ENCODE measurements at places on chromosomes 2 and 18.

GRCh38 chr18:23920054-23920453, 94.5 kb upstream of the TTC39C start:
- no peak for DNase-seq

GRCh38 chr18:57666818-57667497, 45.3 kb upstream of the NARS1 start:
- DNase-seq = no peak

DNA sequence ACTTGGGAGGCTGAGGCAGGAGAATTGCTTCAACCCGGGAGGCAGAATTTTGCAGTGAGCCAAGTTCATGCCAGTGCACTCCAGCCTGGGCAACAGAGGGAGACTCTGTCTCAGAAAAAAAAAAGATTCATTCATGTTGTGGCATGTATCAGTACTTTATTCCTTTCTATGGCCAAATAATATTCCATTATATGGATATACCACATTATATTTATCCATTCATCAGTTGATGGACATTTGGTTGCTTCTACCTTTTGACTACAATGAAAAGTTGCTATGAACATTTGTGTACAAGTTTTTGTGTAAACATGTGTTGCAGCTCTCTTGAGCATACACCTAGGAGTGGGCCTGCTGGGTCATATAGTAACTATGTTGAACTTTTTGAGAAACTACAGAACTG, 9.2 kb upstream of the MAT2A start:
- DNase-seq = no peak

GRCh38 chr2:178335230-178335629, 115.7 kb downstream of the PRKRA start:
- DNase-seq = no peak

GRCh38 chr18:74453016-74453566, 4.0 kb downstream of the DIPK1C start:
- no peak for DNase-seq

DNA sequence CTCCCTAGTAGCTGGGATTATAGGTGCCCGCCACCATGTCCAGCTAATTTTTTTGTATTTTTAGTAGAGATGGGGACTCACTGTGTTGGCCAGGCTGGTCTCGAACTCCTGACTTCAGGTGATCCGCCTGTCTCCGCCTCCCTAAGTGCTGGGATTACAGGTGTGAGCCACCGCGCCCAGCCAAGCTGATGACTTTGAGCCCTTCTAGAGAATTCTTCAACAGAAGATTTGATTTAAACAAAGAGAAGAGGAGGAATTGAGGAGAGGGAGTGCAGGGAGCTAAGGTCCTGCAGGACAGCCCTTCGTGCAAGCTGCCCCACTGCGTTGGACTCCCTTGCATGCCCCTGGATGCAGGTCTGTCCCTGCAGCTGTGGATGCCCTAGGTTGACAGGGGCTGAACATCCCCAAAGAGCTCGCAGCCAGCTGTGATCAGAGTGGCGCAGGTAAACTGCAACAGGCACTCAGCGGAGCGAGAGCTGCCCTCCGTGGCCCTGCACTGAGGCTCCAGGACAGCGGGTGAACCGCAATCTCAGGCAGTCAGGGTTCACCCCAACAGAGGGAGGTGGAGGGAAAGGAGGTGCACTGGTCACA, 13.7 kb downstream of the ADRA2B start:
- no peak for DNase-seq

- no peak for DNase-seq
Observed at GRCh38 chr2:120669121-120669952, 66.3 kb upstream of the GLI2 start.

- DNase-seq = no peak
Observed at GRCh38 chr18:56470406-56471351, 167.7 kb downstream of the TXNL1 start.

- DNase-seq = no peak
Observed at GRCh38 chr2:149383340-149383739, 53.0 kb downstream of the LYPD6 start.

DNA sequence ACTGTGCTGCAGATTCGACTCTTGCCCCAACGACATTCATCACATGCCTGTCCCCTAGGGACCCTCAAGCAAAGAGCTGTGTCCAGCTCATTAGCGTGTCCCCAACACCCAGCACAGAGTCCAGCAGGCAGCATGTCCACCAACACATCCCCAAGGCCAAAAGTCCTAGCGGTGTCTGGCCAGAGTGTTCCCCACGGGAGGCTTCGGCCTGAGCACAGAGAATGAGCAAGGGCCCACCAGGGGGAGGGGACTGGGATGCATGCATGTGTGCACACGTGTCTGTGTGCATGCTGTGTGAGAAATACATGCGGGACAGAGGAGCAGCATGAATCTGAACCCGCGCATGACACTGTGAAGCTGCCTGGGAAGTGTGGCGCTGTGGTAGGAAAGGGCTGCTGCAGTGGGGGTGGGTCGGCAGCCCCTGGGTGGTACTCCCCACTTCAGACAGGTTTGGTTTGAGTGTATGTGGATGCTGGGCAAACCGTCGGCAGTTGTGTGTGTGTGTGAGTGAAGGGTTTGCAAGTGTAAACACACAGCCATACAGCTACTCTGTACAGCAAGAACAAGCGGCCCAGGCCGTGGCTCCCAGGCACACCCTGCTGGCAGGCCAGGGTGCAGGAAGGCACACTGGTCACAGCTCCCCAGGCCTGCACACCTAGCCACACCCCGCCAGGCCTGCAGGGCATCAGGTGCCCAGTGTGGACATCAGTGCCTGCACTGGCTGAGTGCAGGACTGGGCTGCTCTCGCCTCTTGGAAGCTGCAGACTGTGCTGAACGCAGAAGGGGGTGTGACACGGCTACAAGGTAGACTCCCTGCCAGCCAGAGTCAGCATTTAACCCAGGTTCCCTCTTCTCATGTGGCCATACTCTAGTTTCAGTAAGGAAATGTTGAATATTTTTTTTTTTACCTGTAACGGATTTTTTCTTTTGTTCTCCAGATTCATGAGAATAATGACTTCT, 19.5 kb upstream of the HES6 start:
- DNase-seq = no peak

DNA sequence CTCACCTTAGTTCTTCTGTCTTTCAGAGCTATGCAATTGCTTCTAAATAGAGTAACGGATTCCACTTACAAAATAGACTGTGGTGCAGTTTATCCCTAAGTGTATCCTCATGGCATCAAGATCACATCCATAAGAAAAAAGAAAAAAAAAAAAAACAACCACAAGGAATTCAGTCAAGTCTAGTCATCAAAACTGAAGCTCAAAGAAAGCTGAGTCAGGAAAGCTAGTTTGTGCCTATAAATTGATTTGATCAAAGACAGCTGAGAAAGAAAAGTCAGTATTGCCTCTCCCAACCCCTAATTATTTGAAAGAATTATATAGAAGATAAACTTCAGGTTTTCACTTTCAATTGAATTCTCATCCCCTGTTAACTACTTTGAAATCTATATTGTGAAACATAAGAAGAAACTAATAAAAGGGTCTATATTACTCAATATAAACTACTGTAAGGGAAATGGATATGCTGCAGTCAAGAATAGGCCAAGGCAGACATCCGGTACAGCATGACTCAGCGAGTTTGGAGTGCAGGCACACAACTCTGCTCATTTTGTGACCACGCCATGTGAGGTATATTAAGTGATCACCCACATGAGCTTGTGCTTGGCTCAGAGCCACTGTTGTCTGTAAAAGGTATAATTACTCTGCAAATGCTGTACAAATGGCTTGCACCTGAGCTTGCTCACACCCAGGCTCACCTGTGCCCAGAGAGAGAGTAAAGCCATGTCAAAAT, 568.1 kb upstream of the CRIM1 start:
- no peak for DNase-seq

- no peak for DNase-seq
Observed at GRCh38 chr2:153417077-153417476, 61.5 kb downstream of the RPRM start.

- DNase-seq = no peak
Observed at GRCh38 chr2:160363055-160363454, 130.6 kb downstream of the RBMS1 start.

GRCh38 chr2:96498021-96498431, 7.1 kb downstream of the NEURL3 start:
- no peak for DNase-seq
